Keratinocyte (primary cell): ENCODE measurements at places on chromosomes 1 and 21.

DNA sequence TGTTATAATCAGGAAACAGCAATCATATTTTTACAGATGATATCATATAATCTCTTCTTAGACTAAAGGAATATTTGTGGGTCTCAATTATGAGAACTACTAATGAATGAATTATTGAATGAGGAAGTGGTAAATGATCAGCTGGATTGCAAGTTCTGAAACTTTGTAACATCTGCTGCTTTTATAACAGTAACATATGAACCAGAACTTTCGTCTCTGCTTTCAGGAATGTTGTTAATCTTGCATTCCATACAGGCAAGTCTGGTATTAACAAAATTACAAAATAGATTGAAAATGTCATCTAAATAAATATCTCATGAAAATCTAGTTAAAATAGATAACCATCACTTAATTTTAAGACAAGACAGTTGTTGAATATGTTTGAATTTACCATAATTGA, 110.5 kb upstream of the COL11A1 start:
- DNase-seq = no peak
- H3K27me3 ChIP-seq = no peaks in the 10 kb centered on the region
- no peak overlapping the region for H3K4me3 ChIP-seq
- no peaks in the 10 kb centered on the region for H3K36me3 ChIP-seq
- no peaks in the 10 kb centered on the region for H3K4me1 ChIP-seq
- no peak overlapping the region for H3K27ac ChIP-seq

DNA sequence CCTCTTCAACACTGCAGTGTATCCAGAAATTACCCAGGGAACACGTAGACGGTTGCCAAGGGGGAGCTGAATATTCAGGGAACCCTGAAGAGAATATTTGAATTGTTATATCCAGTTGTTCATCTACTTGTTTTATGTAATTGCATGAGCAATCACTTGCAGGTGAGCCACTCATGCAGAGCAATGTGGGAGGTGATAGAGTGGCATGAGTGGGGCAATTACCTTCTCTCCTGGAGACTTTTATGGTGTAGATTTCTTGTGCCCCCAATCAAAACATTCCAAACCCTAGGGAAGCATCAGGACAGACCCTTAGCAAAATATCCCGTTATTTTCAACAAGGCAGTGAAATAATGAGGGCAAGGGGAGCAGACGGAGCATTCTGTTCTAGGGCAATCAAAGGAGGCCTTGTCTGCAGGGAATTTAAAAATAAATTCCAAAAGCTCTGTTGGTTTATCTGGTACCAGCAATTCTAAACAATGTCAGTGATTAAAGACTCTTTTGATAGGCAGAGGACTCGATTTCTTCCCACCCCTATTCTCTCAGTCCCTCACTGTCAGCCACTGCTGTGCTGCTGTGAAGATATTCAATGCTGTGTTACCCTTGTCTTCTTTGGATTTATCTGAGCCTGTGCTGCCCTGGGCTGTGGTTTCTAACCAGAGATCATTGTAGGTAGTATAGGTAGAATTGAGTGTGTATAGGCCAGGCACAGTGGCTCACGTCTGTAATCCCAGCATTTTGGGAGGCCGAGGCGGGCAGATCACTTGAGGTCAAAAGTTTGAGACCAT, 180.2 kb upstream of the MAP1LC3C start:
- H3K4me1 ChIP-seq = no peaks in the 10 kb centered on the region
- H3K27me3 ChIP-seq = no peaks in the 10 kb centered on the region

DNA sequence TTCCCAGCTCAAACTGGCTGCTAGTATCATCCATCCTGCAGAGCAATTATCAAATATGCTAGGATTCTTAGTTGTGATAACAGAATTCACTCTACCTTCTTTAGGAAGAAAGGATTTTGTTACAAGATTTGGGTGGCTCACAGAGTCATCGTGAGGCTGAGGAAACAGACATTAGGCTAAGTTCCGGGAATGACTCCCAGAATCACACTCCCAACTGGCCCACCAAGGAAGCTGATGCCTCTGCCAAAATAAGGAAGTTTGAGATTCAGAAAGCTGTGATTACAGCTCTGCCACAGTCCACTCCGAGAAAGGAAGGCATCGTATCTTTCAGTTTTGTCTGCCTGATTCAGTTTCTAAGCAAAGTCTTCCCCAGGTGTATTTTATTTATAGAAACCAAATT, 50.6 kb upstream of the LYPLAL1 start:
- H3K36me3 ChIP-seq = no peaks in the 10 kb centered on the region
- H3K27me3 ChIP-seq = no peaks in the 10 kb centered on the region
- DNase-seq = no peak
- no peaks in the 10 kb centered on the region for H3K4me1 ChIP-seq

GRCh38 chr1:70486676-70487458, 75.8 kb downstream of the CTH start:
- no peaks in the 10 kb centered on the region for H3K36me3 ChIP-seq
- H3K4me3 ChIP-seq = no peak overlapping the region
- peaks cover 17% of the 10 kb centered on the region for H3K4me1 ChIP-seq
- no peak overlapping the region for H3K27ac ChIP-seq

- no peak for DNase-seq
- peaks cover 53% of the 10 kb centered on the region for H3K4me1 ChIP-seq
- no peak overlapping the region for H3K27ac ChIP-seq
These were observed 5.4 kb upstream of the TINAGL1 start for GRCh38 chr1:31570906-31571305.

GRCh38 chr1:39116860-39117728, 87.4 kb upstream of the MACF1 start:
- H3K27ac ChIP-seq = peak overlapping the region; percentile 54
- H3K27me3 ChIP-seq = no peaks in the 10 kb centered on the region
- no peak overlapping the region for H3K4me3 ChIP-seq
- H3K4me1 ChIP-seq = peaks cover 63% of the 10 kb centered on the region

GRCh38 chr1:109163551-109163950, 49.6 kb downstream of the ELAPOR1 start:
- DNase-seq = no peak
- no peak overlapping the region for H3K27ac ChIP-seq
- H3K4me1 ChIP-seq = peaks cover 16% of the 10 kb centered on the region
- H3K36me3 ChIP-seq = no peaks in the 10 kb centered on the region
- no peak overlapping the region for H3K4me3 ChIP-seq

DNA sequence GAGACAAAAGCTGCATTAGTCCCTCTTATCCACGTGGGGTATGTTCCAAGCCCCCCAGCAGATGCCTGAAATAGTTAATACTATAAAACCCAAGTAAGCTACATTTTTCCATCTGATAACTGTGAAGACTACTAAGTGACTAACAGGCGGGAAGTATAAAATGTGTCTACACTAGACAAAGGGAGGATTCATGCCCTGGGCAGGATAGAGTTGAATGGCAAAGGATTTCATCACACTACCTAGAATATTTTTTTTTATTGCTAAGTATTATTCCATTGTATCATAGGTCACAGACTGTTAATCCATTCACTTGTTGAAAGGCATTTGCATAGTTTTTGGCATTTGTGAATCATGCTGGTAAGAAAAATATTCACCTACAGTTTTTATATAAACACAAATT, 26.4 kb upstream of the CFHR4 start:
- H3K4me3 ChIP-seq = no peak overlapping the region
- H3K27ac ChIP-seq = no peak overlapping the region
- H3K27me3 ChIP-seq = no peaks in the 10 kb centered on the region

DNA sequence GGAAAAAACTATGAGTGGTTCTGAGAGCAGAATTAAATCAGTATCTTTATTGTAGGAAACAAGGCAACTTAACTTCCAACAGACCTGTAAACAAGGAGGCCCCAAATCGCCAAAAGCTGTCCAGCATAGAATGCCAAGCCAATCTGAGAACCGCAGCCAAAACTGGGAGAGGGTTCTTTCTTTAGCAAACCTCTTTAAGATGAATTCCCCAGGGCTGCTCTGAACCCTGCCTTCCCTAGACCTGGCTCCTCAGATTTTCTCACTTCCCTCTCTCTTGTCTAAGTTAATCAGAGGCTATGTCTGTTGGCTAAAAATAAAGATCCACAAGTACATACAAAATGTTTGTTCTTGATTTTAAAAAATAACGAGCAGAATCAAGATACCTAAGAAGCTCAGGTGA, 141.4 kb downstream of the SMYD3 start:
- H3K4me1 ChIP-seq = no peaks in the 10 kb centered on the region
- no peaks in the 10 kb centered on the region for H3K36me3 ChIP-seq
- DNase-seq = no peak
- H3K4me3 ChIP-seq = no peak overlapping the region
- H3K27me3 ChIP-seq = no peaks in the 10 kb centered on the region

DNA sequence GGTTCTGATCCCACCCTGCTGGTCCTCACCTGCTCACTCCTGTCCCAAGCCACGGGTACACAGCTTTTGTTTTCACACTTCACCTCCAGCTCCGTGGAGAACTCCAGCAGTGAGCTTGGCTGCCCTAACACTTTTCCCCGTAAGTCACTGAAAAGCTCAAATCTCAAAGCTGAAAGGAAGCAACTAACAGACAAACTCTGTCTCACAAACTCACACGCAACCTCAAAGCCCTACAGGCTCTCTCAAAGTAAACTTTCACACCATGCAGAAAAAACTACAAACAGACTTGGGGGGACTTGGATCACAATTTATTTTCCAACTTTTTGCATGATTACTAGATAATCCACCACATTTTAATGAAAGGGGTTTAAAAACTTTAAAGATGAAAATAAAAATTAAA, 88.3 kb downstream of the AK5 start:
- no peak overlapping the region for H3K4me3 ChIP-seq
- DNase-seq = no peak
- H3K27ac ChIP-seq = no peak overlapping the region
- peaks cover 5% of the 10 kb centered on the region for H3K4me1 ChIP-seq
- H3K36me3 ChIP-seq = no peaks in the 10 kb centered on the region
- no peaks in the 10 kb centered on the region for H3K27me3 ChIP-seq

GRCh38 chr1:167934426-167935215, 1.9 kb upstream of the DCAF6 start:
- no peaks in the 10 kb centered on the region for H3K27me3 ChIP-seq
- no peaks in the 10 kb centered on the region for H3K36me3 ChIP-seq
- H3K4me3 ChIP-seq = peak overlapping the region; percentile 87
- H3K4me1 ChIP-seq = peaks cover 3% of the 10 kb centered on the region

GRCh38 chr1:29145739-29146437, 22.2 kb upstream of the TMEM200B start:
- peaks cover 7% of the 10 kb centered on the region for H3K4me1 ChIP-seq
- no peak for DNase-seq
- H3K27me3 ChIP-seq = no peaks in the 10 kb centered on the region
- peak overlapping the region; percentile 58 for H3K27ac ChIP-seq

DNA sequence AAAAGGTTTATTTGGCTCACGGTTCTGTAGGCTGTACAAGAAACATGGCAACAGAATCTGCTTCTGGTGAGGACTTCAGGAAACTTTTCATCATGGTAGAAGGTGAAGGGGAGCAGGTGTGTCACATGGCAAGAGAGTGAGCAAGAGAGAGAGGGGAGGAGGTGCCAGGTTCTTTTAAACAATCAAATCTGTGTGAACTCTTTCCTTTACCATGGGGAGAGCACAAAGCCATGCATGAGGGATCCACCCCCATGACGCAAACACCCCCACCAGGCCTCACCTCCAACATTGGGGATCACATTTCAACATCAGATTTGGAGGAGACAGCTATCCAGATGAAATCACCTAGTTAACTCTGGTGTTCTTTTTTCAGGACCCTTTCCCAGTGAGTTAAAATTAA, 103.6 kb downstream of the GALNT2 start:
- H3K4me3 ChIP-seq = no peak overlapping the region
- H3K27ac ChIP-seq = no peak overlapping the region
- H3K36me3 ChIP-seq = peaks cover 7% of the 10 kb centered on the region
- no peak for DNase-seq
- no peaks in the 10 kb centered on the region for H3K27me3 ChIP-seq
- H3K4me1 ChIP-seq = no peaks in the 10 kb centered on the region

GRCh38 chr1:89037186-89037585, 14.5 kb upstream of the GBP3 start:
- no peaks in the 10 kb centered on the region for H3K27me3 ChIP-seq
- H3K4me1 ChIP-seq = peaks cover 12% of the 10 kb centered on the region
- H3K36me3 ChIP-seq = no peaks in the 10 kb centered on the region
- H3K27ac ChIP-seq = no peak overlapping the region
- DNase-seq = no peak
- H3K4me3 ChIP-seq = no peak overlapping the region

DNA sequence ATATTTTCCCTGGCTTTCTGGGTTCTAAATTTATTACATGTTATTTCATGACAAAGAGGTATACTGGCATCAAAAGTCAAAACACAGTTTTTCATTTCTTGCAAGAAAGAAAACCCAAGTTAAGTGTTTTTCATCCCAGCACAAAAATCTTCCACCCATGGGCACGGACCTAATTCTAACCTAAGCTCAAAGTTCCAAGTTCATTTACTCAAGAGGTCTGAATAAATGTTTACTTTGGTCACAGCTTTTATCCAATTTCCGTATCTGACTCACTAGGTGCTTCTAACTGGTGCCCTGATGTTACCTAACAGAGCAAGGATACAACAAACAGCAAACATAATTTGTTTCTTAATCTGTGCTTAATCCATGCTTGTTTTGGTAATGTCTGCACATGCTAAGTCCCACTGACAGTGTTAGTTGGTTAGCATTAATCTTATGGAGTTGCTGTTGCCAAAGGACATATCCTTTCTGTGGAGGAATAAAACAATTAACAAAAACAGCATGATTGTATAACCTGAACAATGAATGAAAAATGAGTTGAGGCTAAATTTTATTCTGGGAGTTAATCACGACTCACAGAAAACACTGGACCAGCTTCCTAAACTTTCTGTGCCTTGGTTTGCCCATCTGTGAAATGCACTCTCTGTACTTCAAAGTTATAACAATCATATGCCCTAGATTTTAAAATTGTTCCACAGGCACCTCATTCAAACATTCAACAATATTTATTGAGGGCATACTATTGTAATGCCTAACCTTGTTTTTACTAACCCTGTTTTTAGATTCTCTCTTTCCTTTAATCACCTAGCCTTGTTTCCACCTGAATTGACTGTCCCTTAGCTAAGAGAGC, 4.2 kb upstream of the CHD1L start:
- no peak overlapping the region for H3K4me3 ChIP-seq
- H3K4me1 ChIP-seq = peaks cover 10% of the 10 kb centered on the region
- H3K27me3 ChIP-seq = no peaks in the 10 kb centered on the region
- no peak for DNase-seq
- no peak overlapping the region for H3K27ac ChIP-seq

DNA sequence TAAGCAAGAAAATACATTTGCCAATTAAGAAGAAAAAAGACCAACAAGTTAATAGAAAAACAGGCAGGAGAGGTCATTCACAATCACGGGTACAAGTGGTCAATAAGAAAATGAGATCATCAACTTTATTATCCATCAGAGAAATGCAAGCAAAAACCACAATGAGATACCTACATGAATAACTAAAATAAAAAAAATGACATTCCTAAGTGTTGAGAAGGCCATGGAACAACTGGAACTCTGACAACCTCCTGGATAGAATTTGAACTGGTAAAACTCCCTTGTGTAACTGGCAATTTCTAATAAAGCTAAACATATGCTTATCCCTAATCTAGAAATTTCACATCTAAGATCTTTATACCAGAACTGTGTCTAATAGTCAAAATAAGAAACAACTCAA, 135.4 kb upstream of the BACE2 start:
- no peak for DNase-seq
- no peak overlapping the region for H3K27ac ChIP-seq
- no peaks in the 10 kb centered on the region for H3K27me3 ChIP-seq
- H3K4me1 ChIP-seq = peaks cover 4% of the 10 kb centered on the region
- H3K36me3 ChIP-seq = no peaks in the 10 kb centered on the region
